Nephron progenitor cell (in vitro differentiated cells): ENCODE measurements at places on chromosomes 2 and 18.

DNA sequence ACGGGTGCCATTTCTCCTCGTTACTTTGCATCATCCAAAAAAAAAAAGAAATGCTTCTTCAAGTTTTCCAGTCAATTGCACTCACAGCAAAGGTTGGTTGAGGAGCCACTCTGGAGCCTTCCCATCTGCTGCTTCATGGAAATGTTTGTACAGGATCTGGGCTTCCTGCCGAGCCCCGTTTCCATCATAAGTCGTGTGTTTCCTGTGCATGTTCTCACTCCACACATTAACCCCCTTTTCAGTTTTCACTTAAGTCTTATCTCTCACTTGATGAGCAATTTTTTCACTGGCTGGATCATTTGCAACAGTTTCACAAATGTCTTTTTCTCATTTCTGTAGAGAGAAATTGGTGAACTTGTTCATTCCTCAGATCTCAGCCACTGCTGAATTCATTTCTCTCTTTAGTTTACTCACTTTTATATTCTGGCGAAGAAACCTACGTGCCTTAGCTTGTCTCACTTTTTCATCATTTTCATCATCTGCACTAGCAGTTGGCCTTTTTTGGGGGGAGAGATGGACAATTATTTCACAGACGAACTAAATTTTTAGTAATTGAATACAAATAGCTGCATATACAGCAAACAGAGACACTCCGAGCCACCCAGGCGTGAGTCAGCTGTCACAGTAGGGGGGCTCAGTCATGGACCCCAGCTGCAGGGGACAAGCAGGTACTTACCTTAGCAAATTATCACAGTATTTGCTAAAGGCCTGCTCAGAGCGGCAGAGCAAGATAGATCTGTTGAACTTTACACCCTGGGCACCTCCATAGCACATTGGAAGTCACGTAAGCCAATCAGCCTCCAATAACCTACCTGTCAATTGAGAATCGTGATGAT, 750.8 kb upstream of the ID2 start:
- no peak for DNase-seq

DNA sequence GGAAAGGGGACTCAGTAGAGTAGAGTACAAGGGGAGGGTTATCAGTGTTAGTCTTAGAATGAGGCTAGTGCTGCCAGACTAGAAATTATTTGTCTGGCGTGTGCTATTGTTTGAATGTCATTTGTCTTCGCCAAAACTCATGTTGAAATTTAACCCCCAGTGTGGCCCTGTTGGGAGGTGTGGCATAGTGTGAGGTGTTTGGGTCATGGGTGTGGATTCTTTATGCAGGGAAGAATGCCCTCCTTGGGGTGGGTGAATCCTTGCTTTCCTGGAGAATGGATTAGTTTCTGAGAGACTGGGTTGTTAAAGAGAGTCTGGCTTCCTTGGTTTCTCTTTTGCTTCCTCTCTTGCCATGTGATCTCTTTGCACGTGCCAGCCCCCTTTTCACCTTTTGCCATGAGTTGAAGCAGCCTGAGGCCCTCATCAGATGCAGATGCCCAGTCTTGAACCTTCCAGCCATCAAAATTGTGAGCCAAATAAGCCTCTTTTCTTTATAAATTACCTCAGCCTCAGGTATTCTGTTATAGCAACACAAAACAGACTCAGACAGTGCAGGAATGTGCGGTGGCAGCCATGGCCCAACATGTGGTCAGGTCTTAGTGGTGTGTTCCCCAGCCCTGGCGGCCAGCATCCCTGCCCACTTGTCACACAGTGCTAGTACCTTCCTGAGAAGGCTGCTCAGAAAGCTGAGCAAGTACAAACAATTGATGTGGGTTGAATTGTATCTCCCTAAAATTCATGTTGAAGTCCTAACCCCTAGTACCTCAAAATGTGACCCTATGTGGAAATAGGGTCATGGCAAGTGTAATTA, 48.4 kb upstream of the NAB1 start:
- no peak for DNase-seq

DNA sequence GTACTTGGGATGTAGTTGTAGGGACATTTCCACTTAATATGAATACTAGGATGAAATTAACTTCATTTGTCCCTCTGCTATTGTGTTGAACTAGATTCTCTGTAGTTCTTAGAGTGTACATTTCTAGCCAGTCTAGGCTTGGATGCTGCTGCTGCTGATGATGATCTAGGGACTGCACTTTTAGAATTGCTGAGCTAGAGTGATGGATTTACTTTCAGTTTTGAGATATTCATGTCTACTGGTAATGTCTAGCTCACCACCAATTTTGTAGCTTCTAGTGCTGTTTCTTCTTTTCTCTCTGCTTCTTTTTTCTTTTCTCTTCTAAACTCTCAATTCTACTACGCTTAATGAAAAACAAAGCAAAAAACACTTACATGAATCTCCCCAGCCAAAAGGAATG, 49.4 kb downstream of the MRPS9 start:
- DNase-seq, result no peak

GRCh38 chr2:216495656-216496055, 3.0 kb upstream of the RPL37A start:
- DNase-seq, result no peak

GRCh38 chr2:128422571-128422970, 103.9 kb upstream of the HS6ST1 start:
- no peak for DNase-seq

GRCh38 chr2:63049970-63050333, 678 bp upstream of the OTX1 start:
- no peak for DNase-seq

DNA sequence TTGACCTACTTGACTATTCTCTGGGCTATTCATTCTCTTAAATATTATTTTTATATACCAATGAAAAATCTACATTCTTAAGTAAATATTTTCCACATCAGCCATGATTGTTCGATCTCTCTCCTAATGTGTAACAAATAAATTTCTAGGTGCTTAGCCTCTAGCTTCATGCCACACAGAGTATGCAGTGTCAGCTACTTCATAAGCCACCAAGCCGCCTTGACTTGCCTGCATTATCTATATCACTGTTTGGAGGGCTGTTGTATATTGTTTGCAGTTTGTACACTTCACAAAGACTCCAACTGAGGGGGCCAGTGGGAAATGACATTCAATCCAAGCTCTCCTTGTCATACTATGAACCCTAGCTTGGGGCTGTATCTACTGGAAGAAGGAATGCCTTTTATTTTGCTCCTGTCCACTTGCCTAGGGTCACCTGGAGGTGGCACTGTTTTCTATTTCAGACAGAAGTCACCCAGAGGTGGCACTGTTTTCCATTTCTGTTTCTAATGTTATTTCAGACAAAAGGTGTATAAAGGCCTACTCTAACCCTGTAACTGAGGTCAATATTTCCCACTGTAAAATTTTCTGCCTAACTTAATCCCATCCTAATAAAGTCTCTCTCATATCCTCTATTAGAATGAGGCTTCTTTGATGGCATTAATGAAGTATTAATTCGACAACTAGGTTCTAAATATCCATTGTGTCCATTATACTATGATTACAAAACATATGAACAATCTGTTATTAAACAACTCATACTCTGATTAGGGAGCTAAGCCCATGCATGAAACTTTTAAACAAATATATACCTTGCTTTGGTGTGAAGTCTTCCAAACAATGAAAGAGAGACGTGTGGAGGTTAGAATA, 36.4 kb downstream of the COL5A2 start:
- DNase-seq, result peak; percentile 21

DNA sequence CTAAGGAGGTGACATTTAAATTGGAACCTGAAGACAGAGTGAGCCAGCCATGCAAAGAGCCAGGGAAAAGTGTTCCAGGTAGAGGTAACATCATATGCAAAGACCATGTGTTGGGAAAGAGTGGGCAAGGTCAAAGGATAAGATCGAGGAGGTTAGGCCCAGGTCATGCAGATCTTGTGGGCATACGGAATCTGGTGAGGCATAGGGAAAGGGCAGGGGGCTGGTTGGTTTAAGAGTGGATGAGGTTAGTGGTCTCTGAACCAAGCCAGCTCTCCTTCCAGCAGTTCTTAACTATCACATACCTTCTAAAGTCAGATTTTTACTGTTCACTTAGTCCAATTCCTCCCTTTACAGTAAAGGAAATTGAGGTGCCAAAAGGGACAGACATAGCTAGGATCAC, 3.0 kb downstream of the ANKRD53 start:
- no peak for DNase-seq

DNA sequence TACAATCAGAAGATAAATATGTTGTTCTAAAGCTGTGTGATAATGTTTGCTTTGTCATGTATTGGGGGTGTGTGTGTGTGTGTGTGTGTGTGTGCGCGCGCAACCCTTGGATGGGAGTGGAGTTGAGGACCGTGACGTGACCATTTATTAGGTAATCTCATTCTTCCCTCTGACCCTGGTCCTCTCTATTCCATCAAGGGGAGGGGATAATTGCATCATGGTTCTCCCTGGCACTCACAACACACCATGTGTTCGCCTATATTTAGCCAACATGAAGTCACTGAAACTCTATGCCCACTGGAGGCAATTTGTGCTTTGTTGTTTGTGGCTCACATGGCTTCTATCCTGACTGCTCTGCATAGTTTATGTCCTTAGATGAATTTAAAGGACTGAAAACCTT, 79.8 kb upstream of the LRPPRC start:
- DNase-seq, result no peak

GRCh38 chr2:222239945-222240675, 58.7 kb downstream of the PAX3 start:
- peak; percentile 12 for DNase-seq

- DNase-seq, result no peak
These were observed 49.9 kb upstream of the RTN4 start for GRCh38 chr2:55099878-55100820.

DNA sequence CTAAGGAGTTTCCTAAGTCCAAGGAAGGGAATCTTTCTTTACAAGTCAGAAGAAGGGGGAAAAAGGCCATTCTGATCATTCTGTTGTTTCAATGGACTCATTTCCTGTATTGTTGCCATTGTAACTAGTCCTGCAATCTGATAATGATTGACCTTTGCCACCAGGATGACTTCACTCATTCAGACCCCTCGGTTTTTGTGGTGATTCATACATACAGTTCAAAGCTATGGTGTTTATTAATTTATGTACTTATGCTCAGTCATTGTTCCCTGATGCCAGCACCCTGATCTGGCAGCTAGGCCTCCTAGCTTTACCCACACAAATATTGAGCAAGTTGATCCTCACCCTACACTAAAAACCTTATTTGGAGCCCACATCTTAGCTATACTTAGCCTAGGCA, 57.6 kb upstream of the ZNF519 start:
- DNase-seq, result no peak

DNA sequence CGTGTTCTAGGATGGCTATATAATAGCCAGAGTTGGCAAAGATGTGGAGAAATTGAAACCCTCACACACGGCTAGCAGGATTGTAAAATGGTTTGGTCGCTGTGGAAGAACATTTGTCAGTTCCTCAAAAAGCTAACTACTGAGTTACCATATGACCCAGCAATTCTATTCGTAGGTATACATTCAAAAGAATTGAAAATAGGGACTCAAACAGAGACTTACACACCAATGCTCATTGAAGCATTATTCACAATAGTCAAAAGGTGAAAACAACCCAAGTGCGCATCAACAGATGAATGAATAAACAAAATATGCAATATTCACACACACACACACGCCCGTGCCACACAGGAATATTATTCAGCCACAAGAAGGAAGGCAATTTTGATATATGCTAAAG, 98.7 kb downstream of the PLA2R1 start:
- DNase-seq, result no peak

- DNase-seq, result peak; percentile 69
These were observed 405 bp downstream of the PPP3R1 start for GRCh38 chr2:68251855-68252399.

GRCh38 chr2:36507408-36507812, 90.6 kb downstream of the FEZ2 start:
- peak; percentile 33 for DNase-seq

- no peak for DNase-seq
These were observed 365.9 kb upstream of the GALNT5 start for GRCh38 chr2:156891609-156892008.

- no peak for DNase-seq
These were observed 119.6 kb downstream of the LCLAT1 start for GRCh38 chr2:30566631-30567030.

DNA sequence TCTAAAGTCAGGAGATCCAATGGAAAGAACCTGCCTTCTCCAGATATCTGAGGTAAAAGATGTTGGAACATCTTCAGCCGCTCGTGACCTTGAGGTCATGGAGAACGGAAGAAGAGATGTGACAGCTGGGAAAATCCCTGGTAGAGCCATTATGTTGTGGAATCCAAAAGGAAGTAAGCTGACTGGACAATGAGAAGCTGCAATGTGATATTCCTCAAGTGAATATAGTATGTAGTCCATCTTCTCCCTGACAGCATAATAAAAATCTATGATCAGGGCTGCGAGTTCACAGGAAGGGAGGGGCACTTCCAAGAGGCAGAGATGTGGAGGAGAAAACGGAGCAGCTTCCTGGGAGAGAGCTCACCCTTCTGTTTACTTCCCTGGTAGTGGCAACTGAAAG, 201.0 kb upstream of the SP5 start:
- DNase-seq, result no peak

- no peak for DNase-seq
These were observed 38.0 kb downstream of the KYNU start for GRCh38 chr2:142915502-142915901.

DNA sequence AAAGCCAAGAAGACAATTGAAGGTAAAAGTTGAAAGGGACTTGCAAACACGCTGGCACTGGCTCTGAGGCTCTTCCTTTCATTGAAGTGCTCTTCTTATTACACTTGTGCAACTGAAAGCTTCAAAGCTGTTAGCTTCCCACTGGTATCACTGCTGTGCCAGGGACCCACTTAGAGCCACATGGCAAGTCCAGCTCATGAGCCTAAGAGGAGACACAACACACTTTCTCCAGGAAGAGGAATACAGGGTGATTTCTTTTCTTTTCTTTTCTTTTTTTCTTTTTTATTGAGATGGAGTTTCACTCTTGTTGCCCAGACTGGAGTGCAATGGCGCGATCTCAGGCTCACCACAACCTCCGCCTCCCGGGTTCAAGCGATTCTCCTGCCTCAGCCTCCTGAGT, 218.2 kb downstream of the ATAD2B start:
- DNase-seq, result no peak

GRCh38 chr2:216194013-216194412, 84.9 kb downstream of the XRCC5 start:
- DNase-seq, result no peak

GRCh38 chr2:15048000-15048399, 415.5 kb downstream of the LRATD1 start:
- DNase-seq, result no peak
